ENCODE measurements at places on chromosomes 5 and 9.
A peak's percentile ranks its signal among the peaks of the same experiment; 100 is the strongest.

DNA sequence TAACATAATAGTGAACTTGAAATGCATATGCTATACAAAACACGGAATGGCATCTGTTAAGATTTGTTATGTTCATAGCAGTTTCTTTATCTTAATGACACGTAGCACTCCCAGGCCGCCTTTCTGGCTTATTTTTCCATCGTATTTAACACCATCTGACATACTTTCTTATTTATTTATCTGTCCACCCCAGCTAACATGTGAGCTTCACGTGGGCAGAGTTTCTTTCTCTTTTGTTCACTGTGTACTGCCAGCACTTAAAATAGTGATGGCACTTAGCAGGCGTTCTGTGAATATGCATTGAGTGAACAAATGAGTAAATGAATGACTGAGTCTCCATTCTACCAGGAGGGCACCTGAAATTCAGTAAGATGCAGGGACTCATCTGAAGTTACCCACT is 29.4 kb upstream of the SYNPO start:
- DNase-seq = no peak

GRCh38 chr9:19510907-19511306 is 102.1 kb downstream of the ACER2 start:
- no peak for DNase-seq

DNA sequence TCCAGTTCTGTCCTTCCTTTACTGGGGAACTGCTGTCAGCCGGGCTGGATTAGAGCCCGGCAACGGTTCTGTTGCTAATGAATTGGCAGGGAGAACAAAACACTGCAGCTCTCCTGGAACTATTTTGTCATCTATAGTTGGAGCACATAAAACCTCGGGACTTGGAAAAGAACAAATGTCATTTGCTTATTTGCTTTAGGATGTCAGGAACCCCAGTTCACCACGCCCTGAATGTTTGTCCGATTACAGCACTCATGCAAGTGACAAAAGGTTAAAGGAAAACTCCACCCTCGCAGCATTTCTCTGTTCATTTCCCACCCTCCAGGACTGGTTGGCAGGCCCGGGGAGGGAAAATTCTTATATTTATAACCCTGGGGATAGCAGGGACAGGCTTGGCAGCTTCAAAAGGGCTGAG is 66.4 kb upstream of the PLPP1 start:
- DNase-seq = peak; percentile 61

DNA sequence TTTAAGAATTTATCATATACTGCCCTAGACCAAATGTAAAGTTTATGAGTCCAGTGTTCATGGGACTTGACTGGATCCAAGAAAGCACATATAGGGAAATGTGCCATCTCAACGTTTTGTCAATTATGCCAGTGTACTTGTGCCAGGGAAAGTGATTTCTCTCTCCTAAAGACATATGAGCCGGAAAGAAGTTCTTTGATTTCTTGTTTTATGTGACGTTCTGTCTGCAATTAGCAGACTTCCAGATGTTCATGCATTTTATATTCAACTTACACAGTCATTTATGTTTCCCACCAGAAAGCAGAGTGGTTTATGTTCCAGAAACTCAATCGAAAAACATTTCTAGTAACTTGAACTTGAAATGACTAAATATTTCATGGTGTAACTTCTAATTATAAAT is 203.8 kb downstream of the FAM170A start:
- no peak for DNase-seq

GRCh38 chr5:38800515-38800914 is 45.3 kb upstream of the OSMR start:
- DNase-seq = no peak

DNA sequence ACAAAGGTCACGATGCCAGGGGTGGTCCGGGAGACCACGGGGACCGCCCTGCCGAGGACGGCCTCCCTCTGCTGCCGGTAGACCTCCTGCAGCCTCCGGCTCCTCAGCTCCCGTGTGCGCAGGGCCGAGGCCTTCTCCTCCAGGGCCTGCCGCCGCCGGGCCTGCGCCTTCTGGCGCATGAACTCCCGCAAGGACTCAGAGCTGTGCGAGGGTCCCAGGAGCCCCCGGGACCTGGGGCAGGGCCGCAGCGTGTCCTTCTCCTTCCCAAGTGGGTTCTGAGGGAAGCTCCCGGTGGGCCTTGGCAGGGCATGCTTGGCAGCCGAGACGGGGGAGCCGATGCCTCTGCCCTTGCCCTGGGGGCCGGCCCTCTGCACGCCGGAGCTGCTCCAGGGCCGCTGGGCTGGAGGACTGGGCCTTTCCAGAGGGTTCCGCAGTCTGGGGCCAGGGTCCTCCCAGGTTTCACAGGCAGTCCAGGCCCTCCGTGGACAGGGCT is 13.3 kb downstream of the CCDC187 start:
- DNase-seq = no peak

DNA sequence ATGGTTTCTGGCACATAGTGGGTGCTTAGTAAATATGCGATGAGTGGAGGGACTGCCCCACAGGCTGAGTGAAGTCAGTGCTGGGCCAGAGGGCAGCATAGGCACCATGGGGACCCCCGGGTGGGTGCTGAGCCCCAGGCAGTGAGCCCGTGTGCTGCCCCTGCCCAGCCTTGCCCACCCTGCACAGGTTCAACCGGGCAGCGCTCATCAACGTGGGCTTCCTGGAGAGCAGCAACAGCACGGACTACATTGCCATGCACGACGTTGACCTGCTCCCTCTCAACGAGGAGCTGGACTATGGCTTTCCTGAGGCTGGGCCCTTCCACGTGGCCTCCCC is 7.2 kb downstream of the B4GALT7 start:
- no peak for DNase-seq

GRCh38 chr9:40884072-40884901 is 244.2 kb downstream of the FOXD4L6 start:
- DNase-seq = no peak

DNA sequence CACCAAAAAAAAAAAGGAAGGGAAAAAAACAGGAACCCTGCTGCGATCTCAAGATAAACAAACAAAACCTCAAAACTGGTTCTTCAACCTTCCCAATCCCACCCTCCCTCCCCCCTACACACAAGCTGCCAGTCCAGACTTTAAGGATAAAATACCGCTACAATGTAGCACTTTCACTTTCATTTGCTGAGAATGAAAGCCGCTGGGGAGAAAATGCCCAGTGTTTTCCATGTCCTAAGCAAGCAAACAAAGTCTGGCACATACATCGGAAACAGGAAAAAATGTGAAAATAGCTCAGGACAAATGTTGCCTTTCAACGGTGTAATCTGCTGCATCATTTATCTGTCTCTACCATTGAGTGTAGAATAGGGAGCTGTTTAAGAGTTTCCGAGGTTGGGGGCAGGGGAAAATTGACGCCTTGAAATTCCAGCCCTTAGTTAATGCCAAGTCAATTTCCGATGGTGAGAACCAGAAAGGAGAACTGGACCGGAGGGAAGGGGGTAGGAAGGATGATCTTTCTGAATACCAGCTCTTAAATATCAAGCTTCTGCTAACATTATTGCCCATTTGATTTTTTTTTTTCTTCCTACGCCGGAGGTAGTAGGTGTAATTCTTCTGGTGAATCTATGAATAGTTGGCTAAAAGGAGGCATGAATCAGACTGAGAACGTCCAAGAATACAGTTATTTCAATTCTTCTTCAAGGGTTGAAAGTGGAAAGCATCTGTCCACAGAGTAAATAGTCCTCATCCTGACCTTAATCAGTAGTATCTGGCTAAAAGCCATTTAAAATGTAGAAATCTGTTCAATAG is 1.2 kb upstream of the ADAMTS6 start:
- DNase-seq = peak; percentile 69

DNA sequence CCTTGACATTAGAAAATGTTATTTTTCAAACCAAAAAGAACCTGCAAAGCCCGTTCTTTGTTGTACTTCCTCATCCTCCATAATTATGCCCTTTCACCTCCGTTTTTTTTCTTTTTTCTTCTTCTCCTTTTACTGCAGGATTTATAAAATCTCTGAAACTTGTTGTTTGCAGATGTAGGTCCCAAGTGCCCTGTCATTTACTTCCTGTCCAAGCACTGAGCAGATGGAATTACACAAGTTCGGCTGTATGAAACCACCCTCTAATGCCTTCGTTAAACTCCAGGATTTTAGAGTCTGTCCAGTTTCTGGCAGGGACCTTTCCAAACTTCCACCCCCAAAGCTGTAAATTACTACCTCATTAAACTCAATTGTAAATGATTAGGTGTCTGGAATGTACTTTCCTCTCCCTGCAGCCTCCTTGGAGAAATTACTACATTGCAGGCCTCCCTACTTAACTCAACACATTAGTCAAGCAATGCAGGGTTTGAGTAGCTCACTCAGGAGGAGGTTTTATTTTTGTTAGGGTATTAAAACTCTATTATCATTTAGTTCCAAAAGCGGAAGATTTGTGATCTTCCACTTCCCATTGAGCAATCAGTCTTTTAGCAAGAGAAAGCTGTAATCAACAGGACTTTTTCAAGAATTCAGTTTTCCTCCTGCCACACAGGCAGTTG is 125.6 kb upstream of the LPAR1 start:
- DNase-seq = peak; percentile 7

DNA sequence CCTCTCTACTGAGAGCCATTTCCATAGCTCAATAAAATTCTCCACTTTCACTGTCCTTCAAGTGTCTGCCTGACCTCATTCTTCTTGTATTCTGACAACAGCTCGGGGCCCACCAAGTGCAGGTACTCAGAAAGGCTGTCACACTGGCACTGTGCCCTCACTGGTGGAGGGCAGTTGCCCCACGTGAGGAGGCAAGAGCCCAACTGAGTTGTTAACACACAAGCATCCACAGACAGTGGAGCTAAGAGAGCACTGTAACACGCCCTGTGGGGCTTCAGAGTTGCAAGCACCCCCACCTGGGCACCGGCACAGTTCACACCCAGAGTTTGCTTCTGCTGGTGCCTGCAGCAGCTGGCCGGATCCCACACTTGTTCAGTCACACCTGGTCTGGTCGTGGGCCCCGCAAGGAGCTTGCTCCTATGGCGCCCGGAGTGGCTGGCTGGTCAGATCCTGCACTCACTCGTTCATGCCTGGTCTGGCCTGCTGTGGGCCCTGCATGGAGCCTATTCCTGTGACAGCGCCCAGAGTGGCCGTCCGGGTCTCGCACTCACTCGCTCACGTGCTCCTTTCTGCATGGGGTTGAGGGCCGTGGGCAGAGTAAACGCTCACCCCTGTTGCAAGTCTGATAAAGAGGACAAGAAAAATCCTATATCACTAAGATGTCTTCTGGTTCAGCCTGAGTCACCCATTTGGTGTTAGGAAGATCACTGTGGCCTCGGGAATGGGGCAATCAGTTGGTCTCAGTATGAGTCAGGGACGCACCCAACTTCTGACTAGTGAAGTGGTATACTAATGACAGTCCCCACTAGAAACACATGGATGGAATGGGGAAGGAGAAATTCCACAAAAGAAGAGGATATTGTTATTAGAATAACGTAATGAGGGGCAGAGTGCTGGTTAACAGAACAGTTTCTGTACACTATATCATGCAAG is 87.0 kb upstream of the CCNH start:
- no peak for DNase-seq

GRCh38 chr5:14035859-14036503 is 91.5 kb upstream of the DNAH5 start:
- peak; percentile 100 for DNase-seq

DNA sequence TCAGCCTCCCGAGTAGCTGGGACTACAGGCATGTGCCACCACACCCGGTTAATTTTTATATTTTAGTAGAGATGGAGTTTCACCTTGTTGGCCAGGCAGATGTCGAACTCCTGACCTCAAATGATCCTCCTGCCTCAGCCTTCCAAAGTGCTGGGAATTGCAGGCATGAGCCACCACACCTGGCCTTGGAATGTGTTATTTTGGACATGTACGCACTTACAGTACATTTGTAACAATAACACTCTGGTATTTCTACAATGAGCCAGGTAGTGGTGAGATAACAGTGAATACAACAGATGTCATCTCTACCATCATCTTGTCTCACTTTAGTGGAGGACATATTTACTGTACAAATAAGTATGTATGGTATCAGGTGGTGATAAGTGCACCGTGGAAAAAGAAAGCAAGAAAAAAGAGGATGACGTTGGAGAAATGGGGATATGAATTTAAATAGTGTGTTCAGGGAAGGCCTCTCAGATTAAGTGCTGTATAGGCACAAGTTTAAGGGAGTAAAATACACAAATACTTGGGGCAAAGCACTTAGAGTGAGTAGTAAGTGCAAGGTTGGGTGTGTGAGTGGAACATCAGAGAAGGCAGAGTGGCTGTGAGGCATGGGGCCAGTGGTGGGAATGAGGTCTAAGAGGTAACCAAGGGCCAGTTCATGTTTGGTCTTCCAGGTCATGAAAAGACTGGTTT is 100.1 kb downstream of the CDC42SE2 start:
- no peak for DNase-seq

All from IMR-90 (cell line).